ENCODE measurements at places on chromosomes 6 and 20.
A peak's percentile ranks its signal among the peaks of the same experiment; 100 is the strongest.

- no peak for DNase-seq
These were observed 476.8 kb upstream of the AGPAT4 start for GRCh38 chr6:161750686-161751085.

DNA sequence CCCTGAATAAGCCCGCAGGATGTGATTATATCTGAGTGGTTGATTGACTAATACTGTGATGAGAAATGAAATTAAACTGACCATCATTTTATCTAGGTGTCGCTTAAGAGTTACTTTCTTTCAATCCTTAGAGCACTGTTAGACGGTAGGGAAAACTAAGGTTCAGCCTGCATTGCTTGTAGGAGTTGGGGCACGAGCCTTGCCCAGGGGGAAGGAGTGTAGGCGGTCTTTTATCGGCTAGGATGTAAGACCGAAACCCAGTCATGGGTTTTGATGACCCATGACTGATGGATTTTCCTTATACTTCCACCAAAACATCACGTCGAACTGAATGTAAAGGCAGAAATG, 392 bp upstream of the TASP1 start:
- DNase-seq: no peak

DNA sequence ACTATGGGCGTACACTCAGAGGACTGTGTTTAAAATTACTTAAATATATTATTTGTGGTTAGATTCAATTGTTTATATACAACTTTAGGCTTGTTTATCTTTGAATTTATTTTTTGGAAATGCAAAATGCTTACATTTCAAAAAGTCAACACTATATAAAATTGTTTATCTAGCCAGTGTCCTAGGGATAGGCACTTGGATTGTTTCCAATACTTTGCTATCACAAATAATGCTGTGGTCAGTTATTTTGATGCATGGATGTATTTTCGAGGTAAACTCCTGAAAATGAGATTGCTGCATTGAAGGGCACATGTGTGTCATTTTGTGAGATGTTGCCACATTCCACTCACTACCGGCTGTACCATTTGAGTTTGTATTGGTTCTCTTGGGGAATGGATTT, 213.9 kb downstream of the SLC24A3 start:
- DNase-seq: no peak

GRCh38 chr20:37202267-37202943, 23.1 kb upstream of the MROH8 start:
- DNase-seq: no peak

GRCh38 chr20:44264287-44264686, 17.2 kb downstream of the GDAP1L1 start:
- no peak for DNase-seq

- DNase-seq: no peak
These were observed 1.4 kb downstream of the GFOD1 start for GRCh38 chr6:13485923-13486562.

- no peak for DNase-seq
These were observed 326.6 kb upstream of the RNF24 start for GRCh38 chr20:4341804-4342485.

GRCh38 chr6:75204217-75204958, 1.5 kb downstream of the COL12A1 start:
- DNase-seq: no peak

DNA sequence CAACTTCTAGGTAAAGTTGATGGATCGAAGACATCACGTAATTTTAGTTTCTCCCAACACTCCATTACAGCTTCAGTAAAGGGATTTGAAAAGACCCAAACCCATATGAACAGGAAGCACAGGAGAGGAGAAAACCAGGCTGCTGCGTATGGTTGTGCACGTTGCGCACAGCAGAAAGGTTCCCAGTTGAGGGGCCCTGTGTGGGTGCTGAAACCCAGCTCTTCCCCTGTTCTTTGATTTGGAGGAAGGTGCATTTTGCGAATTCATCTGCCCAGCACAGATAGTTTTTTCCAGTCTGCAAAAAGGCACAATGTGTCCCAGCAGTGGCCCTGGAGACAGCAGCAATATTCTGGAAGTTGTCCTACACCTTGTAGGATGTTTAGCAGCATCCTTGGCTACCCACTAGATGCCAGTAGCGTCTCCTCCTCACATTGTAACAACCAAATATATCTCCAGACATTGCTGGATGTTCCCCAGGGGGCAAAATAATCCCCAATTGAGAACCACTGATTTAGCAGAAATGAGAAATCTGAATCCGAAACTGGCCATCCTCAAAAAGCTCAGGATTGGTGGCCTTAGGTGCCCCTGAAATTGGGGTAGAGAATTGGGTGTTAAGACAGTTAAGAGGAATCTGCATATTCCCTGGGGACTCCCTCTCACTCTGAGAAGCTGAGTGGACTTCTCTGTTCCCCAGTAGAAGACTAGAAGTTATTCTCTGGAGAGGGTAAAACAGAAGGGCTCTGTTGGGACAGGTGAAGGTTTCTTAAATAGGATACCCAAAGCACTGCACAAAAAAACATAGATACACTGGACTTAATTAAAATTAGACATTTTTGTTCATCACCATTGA, 12.2 kb downstream of the SUN5 start:
- DNase-seq: no peak

DNA sequence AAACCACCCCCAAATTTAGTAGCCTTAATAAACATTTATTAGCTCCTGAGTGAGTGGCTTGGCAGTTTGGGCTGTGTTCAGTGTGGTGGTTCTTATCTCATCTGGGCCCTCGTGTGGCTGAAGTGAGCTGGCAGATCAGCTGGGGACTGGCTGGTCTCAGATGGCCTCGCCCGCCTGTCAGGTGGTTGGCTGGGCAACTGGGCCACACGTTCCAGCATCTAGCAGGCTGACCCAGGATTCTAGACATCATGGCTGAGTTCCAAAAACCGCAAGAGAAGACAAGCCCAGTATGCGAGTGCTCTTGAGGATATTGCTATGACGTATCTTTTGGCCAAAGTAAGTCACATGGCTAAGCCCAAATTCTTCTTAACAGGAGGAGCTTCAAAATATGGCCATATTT, 28.9 kb downstream of the EIF2S2 start:
- DNase-seq: no peak

DNA sequence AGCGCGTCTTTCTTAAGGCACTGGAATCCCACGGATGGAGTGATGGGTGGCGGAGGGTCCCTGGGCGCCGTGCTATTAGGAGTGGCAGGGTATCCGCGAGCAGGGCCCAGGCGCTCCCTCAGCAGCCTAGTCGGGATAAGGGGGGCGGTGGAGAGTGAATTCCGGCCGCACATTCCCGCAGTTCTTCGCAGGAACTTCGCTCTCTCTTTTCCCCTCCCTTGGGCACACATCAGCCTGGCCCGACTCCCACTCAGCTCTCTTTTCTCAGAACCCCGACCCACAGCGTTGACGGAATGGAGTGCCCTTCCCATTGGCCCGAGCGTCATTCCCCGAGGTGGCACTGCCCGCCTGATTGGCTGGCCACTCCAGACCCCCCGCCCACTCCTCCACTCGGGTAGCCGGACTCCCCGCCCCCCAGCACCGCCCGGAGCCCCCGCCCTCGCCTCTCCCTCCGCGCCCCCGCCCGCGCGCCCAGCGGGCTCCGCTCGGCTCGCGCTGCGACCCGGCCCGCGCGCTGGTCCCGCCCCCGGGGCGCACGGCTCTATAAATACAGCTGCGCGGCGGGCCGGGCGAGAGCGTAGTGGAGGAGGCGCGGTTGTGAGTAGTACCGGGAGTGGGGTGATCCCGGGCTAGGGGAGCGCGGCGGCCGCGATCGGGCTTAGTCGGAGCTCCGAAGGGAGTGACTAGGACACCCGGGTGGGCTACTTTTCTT, at the start of gene ID4:
TSS of gene ID4 (plus strand) at position 572 of the 712 bp plus-strand sequence. CDS start 385 bp downstream, outside the sequence.
- DNase-seq: no peak

DNA sequence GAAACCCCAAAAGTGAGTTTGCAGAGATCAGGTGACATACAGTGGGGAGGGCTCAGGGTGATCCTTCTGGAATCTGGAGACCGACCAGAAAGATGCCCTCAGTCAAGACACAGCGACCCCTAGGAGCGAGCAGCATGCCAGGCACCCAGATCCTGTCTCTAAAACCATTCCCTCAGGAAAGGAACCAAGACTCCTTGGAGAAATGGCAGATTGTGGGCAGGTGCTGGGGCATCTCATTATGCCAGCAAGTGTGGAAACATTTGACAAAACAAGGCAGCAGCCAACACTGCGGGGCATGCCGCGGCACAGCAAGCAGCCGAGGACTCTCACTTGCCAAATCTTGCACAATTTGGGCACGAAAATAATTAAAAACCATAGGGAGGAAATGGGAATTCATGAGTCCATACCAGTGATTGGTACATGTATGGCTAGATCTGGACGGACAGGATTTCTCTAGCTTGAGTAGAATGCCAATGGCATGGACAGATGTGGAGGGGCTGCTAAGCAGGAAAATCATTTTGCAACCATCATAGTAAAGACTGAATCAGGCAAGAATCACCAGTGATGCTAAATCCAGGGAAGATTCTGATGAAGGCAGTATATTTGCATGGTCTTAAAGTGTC, 76.9 kb downstream of the GINS1 start:
- no peak for DNase-seq

DNA sequence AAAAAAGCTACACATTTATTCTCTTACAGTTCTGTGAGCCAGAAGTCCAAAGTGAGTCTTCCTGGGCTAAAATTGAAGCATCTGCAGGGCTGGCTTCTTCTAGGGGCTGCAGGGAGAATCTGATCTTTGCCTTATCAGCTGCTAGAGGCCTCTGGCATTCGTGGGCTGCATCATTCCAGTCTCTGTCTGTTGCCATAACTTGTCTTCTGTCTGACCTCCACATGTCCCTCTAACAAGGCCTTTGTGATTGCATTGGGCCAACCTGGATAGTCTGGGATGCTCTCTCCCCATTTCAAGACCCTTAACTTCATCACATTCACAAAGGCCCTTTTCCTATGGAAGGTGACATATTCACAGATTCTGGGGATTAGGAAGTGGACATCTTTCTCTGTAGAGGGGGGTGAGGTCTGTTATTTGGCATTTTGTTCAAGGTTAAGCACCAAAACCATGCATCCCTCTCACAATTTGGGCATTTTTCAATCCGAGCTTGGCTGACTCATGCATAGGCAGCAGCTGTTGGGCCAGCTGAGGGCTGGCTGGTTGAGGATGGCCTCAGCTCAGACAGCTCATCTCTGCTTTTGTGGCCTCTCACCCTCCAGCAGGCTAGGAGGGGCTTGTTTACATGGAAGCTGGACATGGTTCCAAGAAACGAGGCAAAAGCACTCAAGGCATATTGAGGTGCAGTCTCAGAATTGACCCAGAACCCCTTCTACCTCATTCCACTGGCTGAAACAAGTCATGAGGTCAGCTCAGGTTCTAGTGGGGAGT, 116.1 kb upstream of the NXT1 start:
- DNase-seq: no peak

GRCh38 chr20:25035921-25036320, 22.0 kb downstream of the ACSS1 start:
- DNase-seq: no peak

- peak; percentile 53 for DNase-seq
These were observed 35.8 kb upstream of the SHLD1 start for GRCh38 chr20:5714261-5715041.

GRCh38 chr6:13413466-13413862, 73.9 kb downstream of the GFOD1 start:
- DNase-seq: no peak

DNA sequence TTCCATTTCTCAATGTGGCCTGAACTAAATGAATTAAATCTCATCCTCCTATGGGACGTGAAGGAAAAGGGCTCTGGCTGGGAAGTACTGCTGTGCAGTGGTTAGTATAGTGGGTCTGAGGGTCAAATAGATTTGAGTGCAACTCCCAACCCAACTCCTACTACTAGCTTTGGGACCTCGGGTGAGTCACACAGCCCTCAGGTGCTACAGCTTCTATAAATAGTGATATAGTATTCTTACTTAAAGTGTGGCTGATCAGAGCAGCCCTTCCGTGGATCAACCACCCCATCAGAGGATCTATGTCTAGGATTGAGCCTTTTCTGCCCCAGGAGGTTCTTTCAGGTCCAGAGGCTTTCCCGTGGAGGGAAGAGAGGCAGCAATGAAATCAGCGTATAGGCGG, 904 bp upstream of the UST start:
- no peak for DNase-seq

- DNase-seq: no peak
These were observed 447 bp downstream of the MCM3 start for GRCh38 chr6:52284131-52284459.

GRCh38 chr6:41236276-41236675, 8.1 kb downstream of the TREML4 start:
- DNase-seq: no peak

DNA sequence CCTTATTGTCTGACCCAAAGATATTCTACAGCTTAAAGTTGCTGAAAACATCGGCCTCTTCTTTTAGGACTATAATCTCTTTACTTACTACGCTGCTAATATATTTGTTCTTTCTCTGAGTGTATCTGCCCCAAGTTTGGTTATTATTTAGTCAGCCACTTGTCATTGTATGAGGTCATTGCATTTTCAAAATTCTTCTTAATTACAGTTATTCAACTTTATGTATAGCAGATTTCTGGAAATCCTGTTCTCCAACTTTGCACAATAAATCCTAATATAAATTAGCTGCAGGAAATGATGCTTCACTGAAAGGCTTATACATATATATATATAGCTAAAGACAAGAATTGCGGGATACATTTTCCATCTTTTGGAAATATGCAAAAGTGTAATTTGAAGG, 88.5 kb upstream of the HIVEP1 start:
- no peak for DNase-seq

DNA sequence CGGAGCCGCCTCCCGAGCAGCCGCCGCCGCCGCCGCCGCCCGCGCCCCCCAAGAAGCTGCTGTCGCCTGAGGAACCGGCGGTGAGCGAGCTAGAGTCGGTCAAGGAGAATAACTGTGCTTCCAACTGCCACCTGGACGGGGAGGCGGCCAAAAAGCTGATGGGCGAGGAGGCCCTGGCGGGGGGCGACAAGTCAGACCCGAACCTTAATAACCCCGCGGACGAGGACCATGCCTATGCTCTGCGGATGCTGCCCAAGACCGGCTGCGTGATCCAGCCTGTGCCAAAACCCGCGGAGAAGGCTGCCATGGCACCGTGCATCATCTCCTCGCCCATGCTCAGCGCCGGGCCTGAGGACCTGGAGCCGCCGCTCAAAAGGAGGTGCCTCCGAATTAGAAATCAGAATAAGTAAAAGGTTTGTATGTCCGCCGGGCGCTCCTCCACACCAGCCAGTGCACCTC, 145.2 kb downstream of the SOBP start:
- DNase-seq: no peak

- no peak for DNase-seq
These were observed 792 bp upstream of the FUT9 start for GRCh38 chr6:96014846-96015517.

All from stimulated activated CD8-positive, alpha-beta memory T cell treated with anti-CD3 and anti-CD28 coated beads, Interleukin-2, amount 100 ng/mL, for 1 hour (primary cell).